ENCODE measurements at places on chromosomes 6 and 20.
A peak's percentile ranks its signal among the peaks of the same experiment; 100 is the strongest.

DNA sequence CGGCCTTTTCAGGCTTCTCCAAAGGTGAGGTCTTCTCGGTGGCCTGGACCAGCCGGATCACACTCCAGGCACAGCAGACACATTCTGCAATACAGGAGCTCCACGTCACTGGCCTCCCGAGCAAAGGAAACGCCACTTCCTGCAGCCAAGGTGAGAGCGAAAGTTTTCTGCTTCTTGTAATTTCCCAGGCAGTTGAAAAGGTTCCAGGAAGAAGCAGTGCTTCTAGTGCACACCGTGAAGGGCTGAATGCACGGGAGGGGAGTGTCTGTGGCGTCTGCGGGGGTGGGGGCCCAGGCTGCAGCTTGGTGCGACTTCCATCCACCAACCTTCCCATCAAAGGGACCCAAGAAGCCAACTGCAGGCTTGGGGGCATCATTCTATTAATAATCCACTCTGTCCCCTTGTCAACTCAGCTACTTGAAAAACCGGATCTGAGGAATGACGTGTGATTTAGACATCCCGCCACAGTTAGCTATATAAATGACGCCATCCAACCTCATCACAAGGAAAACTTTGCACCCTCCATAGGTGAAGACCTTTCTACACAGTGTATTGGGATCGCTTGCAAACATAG lies 61.1 kb downstream of the NFATC2 start:
- DNase-seq: no peak

- no peak for DNase-seq
These were observed 108.2 kb downstream of the NOL4L start for GRCh38 chr20:32476684-32477593.

GRCh38 chr6:15661853-15662325 lies 939 bp downstream of the DTNBP1 start:
- DNase-seq: no peak

DNA sequence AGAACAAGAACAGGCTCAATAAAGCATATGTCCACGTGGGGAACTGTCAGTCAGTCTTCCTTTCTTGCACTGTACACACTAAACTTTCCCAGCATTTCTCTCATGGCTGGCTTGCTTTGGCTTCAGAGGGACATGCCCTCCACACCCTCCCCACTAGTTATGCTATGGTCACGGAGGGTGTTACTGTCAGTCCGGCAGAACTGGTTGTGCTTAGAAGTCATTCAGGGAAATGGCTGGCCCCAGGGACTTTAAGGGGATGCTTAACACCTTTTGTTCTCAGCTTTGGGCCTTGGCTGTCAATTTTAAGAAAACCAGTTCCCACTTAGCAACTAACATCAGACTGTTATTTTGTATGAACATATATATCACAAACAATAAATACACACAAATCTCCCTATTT lies 55.1 kb downstream of the ELOVL5 start:
- no peak for DNase-seq

- DNase-seq: no peak
These were observed 7.5 kb upstream of the PHACTR1 start for GRCh38 chr6:12709116-12709515.

GRCh38 chr6:39170389-39170788 lies 55.4 kb upstream of the SAYSD1 start:
- no peak for DNase-seq

- peak; percentile 71 for DNase-seq
These were observed 71.5 kb upstream of the RIPOR2 start for GRCh38 chr6:25007269-25007699.

- no peak for DNase-seq
These were observed 343.6 kb downstream of the FRK start for GRCh38 chr6:115717062-115717461.

- no peak for DNase-seq
These were observed 282.4 kb downstream of the PACRG start for GRCh38 chr6:163010145-163010544.

DNA sequence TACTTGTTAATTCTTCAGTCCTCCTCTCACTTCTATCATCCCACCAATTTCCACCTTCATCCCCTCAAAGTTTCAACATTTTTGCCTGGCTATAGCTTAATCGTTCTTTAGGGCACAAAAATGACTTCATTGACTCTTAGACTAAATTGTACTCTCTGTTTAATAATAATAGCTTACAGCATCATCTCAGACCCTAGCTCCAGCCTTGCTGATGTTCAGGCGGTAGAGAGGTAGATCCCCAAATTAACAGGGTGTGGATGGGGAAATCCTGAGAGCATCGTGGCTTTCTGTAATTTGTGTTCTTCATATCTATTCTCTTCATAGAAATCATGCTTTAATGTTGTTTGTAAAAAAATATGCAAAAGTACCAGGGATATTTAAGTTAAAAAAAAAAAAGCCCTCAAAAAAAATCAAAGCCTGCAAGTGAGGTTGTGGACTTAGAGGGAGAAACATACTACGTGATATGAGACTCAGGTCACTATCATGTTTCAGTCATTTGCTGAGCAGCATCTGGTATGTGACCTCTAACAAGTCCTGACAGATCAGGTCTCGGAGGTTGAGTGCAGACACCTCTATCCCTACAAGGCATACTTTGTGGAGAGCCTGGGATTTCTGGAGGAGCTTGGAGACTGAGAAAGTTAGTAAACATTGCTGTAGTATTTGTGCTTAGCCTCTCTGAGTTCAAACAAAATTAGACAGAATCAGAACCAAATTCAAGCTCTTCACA lies 1063.3 kb upstream of the CITED2 start:
- no peak for DNase-seq

GRCh38 chr6:36925809-36926208 lies 28.7 kb upstream of the PI16 start:
- no peak for DNase-seq

DNA sequence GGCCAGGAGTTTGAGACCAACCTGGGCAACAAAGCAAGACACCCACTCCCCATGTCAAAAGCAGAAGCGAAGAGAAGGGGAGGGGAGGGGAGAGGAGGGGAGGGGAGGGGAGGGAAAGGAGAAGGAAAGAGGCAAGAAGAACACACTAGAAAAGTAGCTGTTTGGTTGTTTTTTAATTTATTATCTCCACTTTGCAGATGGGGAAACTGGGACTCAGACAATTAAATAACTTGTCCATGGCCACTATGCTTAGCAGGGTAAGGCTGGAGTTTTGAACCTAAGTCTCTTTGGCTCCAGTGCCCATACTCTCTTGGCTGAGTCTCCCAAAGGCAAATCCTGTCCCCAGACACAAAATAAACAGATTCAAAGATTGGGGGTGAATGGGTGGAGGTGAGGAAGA lies 12.4 kb upstream of the GHRH start:
- no peak for DNase-seq

DNA sequence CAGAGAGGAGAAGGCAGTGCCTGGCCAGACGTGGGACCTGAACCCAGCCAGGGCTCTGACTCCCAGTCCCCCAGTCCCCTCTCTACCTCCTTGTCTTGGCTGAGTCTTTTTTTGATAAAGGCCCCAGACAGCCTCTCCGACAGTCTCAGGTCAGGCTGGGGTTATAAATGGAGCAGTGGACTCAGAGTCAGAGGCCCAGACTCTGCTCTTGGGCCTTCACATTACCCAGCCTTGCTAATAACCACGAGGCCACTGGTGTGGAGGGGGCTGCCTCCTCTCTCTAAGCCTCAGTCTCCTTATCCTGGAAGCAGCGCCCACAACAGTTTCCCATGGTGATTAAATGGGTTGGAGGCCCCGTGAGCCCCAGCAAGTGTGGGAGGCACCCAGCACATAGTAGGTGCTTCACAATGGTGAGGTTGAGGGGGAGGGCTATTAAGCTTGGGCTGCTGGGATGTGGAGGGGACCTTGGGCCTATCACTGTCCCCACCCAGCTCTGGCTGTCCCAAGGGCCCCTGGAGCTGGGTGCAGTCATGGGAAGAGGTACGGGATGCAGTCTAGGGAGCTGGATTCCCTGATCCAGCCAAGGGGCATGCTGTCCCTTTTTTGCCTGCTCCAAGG lies 35.7 kb downstream of the TGM2 start:
- no peak for DNase-seq

DNA sequence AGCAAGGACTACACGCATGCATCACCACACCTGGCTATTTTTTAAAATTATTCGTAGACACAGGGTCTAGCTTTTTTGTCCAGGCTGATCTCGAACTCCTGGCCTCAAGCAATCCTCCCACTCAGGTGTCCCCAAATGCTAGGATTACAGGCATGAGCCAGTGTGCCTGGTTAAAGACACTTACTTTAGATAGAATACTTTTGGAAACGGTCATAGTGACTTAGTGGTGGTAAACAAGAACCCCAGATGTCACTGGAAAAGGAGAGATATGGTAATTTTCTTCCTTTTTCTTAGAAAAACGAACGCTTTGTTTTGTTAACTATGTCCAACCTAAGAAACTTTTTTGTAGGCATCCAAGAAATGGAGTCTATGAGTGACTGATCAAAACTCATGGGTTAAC lies 137.3 kb downstream of the TFAP2B start:
- DNase-seq: no peak

- DNase-seq: peak; percentile 61
These were observed 20.6 kb upstream of the SGK2 start for GRCh38 chr20:43537921-43538877.

DNA sequence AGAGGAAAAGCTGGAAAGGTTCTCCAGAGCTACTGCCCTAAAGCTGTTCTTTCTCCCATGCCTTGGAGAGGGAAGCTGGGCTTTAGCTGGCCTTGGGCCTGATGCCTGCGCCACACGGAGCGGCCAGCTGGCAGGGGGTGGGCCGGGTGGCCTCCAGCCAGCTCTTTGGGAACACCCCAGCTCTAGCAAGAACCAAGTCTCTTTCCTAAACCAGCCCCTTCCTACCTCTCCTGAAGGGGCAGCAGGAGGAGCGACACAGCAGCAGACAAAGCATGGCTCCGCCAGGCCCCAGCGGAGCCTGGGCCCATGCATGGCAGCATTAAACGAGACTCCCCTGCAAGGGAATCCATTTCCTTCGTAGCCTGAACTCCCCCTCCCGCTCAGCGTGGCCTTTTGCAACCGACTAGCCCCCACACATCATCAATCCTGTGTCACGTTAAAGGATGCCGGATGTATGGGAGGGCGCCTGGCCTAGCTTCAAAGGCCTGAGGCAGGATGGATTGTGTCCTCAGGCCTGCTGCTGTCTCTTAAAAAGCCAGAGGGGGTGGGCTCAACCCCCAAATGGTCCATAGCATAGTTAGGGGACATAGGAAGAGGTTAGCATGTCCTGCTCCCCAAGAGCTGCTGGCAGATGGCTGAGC lies 14.0 kb downstream of the MRPS18A start:
- DNase-seq: no peak

GRCh38 chr20:15609921-15610320 lies 963.3 kb downstream of the KIF16B start:
- no peak for DNase-seq

- DNase-seq: no peak
These were observed 63.9 kb downstream of the MTHFD1L start for GRCh38 chr6:150929416-150929815.

Measured in suppressor macrophage (primary cell).